ENCODE measurements at places on chromosomes 3 and 15.

DNA sequence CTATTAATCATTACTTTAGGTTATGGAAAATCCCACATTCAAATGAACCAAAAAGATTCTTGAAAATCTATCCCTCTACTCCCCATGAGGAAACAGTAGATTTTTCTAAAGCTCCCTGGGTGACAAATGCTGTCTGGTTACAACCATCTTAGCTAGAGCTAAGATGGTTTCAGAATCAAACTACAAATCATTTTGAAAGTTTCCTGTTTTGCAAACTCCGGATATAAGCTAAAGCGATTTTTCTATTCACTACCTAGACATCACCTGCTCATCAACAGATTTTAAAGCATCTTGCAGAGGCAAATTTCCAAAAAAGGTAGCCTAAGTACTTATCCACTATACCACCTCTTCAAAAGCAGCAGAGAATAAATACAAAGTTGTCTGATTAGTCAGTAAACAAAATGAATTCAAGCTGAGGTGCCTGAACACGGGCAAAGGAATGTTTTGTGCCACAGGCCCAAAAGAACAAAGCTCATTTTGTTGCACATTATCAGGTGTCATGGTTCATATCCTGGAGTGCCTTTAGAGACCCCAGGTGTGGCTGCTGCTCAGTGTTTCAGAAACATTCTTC lies 204.9 kb downstream of the TNIK start:
- no peak for DNase-seq
- H3K36me3 ChIP-seq, result no peaks in the 10 kb centered on the region
- peaks cover 58% of the 10 kb centered on the region for H3K4me1 ChIP-seq
- H3K27me3 ChIP-seq, result no peaks in the 10 kb centered on the region

DNA sequence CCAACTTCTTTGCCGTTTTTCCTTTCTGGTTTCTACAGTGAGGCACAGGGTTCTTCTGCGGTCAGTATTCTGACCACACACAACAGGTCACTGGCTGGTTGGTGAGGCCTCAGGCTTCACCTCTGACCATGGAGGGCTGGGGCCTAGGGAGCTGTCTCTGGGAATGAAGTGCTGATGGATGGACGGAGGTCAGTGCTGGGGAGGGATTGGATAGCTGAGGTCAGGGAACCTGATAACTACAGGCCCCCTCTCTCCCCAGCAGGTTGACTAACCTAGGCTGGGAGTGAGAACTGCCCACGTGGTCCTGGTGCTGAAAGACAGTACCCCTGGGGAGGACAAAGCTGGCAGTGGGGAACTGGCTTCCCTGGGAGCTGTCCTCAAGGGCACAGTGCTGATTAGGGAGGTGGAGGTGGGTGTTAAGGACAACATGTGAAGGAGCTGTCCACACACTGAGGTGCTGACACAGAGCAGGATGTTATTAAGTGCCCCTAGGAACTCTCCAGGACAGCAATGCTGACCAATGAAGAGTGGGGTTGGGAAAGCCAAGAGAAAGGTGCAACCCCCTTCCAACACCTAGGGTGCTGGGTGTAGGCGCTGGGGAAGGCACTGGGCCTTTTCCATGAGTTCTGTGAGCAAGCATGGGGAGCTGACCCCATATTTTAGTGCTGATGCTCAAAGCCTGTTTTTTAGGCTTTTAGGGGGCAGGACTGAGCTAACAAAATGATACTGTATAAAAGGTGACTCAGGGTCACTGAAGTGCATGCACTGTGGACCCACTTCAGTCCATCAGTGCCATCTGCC lies 45.2 kb downstream of the ATP2B2 start:
- no peak overlapping the region for H3K4me3 ChIP-seq
- no peaks in the 10 kb centered on the region for H3K36me3 ChIP-seq
- DNase-seq, result peak; percentile 62
- peaks cover 70% of the 10 kb centered on the region for H3K27me3 ChIP-seq

DNA sequence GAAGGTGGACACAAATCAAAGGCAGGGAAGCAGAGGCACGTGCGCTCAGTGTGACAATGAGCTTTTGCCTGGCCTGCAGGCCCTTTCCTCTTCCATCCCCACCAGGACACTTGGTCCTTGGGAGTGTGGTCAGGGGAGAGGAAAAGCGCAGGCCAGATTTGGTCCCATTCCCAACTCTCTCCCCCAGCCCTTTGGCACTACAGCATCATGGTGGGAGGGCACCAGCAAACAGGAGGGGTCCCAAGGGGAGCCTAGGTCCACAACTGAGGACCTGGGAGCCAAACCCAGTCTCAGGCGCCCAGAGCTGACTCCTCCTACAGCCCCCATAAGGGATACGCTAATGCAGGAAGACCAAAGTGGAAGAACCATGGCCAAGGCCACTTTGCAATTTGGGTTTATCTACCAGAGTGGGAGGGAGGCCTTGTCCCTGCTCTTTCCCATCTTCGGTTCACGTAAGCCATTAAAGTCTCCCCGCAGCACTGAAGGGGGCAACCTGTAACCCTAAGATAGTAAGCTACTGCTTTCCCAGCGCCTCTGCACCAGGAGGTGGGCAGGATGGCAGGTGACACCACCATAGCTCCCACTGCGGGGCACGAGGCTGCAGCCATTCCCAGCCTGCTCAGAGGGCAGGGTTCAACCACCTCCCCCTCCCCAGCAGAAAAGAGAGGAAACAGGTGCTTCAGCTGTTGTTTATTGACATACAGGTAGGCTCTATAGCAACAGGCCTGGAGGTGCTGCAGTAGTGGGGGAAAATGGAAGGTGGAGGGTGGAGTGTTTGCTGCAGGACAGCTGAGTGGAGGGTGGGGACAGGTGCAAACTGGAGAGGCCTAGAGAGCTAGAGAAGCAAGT lies 993 bp upstream of the GRAMD2A start:
- peaks cover 32% of the 10 kb centered on the region for H3K4me1 ChIP-seq
- DNase-seq, result no peak
- peak overlapping the region; percentile 78 for H3K4me3 ChIP-seq
- peaks cover 31% of the 10 kb centered on the region for H3K36me3 ChIP-seq
- H3K27ac ChIP-seq, result peak overlapping the region; percentile 37
- no peaks in the 10 kb centered on the region for H3K27me3 ChIP-seq

GRCh38 chr3:38657369-38657768 lies 7.9 kb upstream of the SCN5A start:
- no peak for DNase-seq
- H3K36me3 ChIP-seq, result no peaks in the 10 kb centered on the region
- no peak overlapping the region for H3K27ac ChIP-seq
- H3K4me1 ChIP-seq, result peaks cover 6% of the 10 kb centered on the region
- no peak overlapping the region for H3K4me3 ChIP-seq

DNA sequence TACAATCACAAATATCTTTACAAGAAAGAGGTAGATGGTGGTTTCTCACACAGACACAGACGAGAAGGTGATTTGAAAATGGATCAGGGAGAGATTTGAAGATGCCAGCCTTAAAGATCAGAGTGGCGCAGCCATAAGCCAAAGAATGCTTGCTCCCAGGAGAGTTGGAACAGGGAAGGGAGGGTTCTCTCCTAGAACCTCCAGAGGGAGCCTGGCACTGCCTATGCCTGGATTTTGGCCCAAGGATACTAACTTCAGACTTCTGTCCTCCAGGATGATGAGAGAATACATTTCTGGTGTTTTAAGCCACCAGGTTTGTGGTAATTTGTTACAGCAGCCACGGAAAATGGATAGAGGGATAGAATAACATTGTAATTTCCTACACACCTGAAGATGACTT lies 279.1 kb downstream of the FAM43A start:
- no peak for DNase-seq
- no peaks in the 10 kb centered on the region for H3K4me1 ChIP-seq
- H3K27ac ChIP-seq, result no peak overlapping the region
- H3K4me3 ChIP-seq, result no peak overlapping the region
- no peaks in the 10 kb centered on the region for H3K27me3 ChIP-seq

DNA sequence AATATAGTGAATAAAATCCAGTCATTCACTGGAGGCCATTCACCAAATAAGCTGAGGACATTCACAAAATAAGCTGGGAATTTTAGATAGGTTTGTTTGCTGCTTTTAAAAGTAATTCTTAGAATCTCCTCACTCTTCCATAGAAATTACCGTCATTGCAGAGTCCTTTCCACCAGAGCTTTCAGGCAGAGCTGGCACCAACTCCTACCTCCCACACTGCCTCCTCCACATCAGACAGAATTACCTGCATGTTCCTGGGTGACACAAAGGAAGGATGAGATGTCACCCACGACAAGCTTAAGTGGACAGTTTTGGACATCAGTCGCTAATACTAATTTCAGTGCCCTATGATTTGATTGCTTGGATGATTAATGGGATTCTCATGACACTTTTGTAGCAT lies 1113.2 kb downstream of the IGSF11 start:
- H3K4me1 ChIP-seq, result no peaks in the 10 kb centered on the region
- no peak overlapping the region for H3K4me3 ChIP-seq
- H3K27me3 ChIP-seq, result 0 out of 2 replicates have a peak, but pooled peaks cover 7% of the 10 kb centered on the region
- no peaks in the 10 kb centered on the region for H3K36me3 ChIP-seq
- no peak for DNase-seq

DNA sequence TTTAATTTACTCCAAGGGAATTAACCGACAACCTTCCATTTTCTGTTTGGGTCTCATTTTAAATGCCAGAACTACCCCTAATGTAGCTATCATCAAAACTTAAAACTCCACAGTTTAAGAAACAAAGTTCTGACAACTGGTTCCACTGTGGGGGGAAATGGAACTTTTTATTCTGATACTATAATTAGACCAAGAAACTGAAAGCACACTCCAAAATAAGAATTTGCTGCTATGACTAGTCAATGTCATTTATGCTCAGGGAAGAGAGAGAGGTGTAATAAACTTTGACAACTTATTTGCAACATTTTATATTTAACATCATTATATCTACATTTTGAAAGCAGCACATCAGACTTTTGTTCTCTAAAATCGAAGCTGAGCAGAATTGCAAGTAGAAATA lies 169.2 kb downstream of the ANXA2 start:
- H3K27ac ChIP-seq, result no peak overlapping the region
- no peaks in the 10 kb centered on the region for H3K4me1 ChIP-seq
- peaks cover 85% of the 10 kb centered on the region for H3K27me3 ChIP-seq
- H3K36me3 ChIP-seq, result no peaks in the 10 kb centered on the region

DNA sequence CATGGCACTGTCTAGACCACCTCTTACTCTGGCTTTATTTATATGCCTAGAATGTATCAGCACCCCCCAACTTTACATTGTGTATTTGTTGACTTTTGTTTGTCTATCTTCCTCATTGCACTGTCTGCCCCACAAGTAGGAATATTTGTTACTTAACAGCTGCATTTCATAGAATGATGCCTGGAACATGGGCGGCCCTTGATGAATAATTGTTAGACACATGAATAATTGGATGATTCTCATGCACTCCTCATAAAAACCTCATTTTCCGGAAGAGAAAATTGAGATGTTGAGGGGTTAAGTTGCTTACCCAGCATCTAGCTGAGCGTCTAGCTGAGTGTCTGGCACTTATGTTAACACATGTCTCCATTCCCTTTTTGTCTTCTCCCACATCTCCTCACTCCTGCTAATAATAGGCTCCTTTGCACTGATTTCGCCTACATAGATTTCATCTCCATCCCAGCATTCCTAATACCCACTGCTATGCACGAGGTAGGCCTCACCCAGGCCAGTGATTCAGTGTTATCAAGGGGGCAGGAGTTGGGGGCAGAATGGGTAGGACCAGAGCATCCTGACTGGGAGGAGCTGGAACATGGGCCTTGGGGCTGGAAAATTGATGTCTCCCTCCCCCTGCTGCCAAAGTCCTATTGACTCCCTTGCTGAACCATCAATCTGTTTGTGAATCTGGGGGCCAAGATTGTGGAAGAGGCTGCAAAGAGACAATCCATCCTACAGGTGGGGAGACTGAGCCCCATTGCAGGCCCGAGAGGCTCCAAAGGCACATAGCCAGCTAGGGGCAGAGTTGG lies 7.8 kb upstream of the WNT7A start:
- no peak for DNase-seq
- H3K27ac ChIP-seq, result no peak overlapping the region
- no peaks in the 10 kb centered on the region for H3K36me3 ChIP-seq
- no peak overlapping the region for H3K4me3 ChIP-seq
- H3K27me3 ChIP-seq, result 0 out of 2 replicates have a peak, but pooled peaks cover 2% of the 10 kb centered on the region

- no peaks in the 10 kb centered on the region for H3K4me1 ChIP-seq
- H3K36me3 ChIP-seq, result no peaks in the 10 kb centered on the region
- H3K27me3 ChIP-seq, result no peaks in the 10 kb centered on the region
- DNase-seq, result no peak
- no peak overlapping the region for H3K27ac ChIP-seq
- no peak overlapping the region for H3K4me3 ChIP-seq
Observed at GRCh38 chr3:24550588-24550987, 55.9 kb upstream of the THRB start.

Data from HCT116 (cell line).